ENCODE measurements at places on chromosomes 12 and 14. TPM values are rescaled to one million over a fixed set of nuclear protein-coding genes. Genes with fewer than 3 reads are reported as not detected.

NABP2 gene
- total RNA-seq = 21.7 TPM

PFDN5 gene
- 345 TPM for total RNA-seq

TULP3 gene
- 12.5 TPM for total RNA-seq

DNA sequence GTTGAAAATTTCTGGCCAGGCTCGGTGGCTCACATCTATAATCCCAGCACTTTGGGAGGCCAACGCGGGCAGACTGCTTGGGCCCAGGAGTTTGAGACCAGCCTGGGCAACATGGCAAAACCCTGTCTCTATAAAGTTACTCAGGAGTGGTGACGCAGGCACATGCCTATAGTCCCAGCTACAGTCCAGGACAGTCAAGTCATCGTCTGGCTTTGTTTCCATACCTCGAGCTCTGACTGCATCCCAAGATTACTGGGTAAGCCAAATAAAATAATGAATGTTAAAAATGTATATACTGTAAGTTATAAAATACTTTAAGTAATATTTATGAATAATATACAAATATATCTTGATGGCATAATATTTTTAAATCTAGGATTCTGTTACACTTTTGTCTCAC, 23.0 kb upstream of the GXYLT1 start:
- no peak for DNase-seq

DNA sequence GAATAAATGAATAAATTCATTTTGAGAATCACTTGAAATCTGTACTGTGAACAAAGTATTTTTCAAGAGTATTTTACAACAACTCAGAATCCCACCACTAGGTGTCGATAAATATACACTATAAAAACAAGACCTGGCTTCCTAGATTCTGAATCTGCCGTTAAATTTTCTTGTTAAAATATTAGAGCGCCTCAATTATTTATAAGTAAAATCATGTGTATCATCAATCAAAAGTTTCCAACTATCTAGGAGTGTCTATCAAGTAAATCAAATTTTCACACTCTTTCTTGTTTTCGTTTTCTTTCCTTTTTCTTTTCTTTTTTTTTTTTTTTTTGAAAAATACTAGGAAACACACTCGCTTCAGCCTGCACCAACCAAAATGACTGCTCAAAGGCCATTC, 179.2 kb upstream of the DCN start:
- no peak for DNase-seq

DNA sequence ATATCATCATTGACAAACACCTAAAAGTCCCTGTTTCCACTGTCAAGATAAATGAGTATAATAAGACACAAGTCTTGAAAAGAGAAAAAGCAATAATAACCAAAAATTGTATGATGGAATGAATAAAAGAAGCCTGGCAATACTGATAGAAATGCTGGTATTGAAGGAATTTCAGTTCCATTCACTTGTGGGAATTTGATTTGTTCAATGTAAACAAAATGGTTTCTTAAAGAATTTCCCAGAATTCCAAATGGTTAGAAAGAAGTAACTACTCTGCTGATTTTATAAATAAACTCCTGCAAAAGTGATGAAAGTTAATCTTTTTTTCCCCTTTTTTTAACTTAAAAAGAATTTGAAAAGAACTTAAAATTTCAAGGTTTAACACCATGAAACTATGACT, 129.9 kb upstream of the PDZRN4 start:
- DNase-seq = no peak

DNA sequence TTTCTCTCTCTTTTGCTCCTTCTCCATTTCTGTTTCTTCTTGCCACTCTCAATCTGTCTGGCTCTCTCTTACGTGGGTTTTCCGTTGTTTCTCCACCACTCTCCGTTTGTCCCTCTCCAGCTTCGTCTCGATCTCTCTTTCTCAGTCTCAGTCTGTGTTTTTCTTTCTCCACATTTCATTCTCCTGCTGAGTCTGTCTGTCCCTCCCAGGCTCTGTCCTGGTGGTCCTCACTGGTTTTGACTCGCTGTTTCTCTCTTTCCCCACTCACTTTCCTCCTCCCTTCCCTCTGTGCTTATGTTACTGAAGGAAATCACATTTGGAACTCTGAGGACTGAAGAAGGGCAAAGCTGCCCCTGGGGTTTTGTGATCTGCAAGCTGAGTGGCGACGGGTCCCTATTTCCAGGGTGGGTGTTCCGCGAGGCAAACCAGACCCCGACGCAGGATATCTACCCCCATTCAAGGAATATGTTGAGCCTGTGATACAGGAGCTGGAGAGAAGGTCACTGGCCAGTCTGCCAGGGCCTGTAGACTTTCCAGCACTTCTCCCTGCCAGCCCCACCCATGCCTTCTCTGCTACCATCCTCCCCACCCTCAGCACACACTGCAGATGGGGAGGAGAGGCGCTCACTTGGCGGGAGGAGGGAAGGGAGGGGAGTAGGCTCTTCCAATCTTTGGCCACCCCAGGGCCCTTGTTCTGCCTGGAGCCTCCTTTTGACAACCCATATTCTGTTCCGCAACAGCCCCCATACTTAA, 102.7 kb upstream of the MAP1LC3B2 start:
- peak; percentile 38 for DNase-seq

DNA sequence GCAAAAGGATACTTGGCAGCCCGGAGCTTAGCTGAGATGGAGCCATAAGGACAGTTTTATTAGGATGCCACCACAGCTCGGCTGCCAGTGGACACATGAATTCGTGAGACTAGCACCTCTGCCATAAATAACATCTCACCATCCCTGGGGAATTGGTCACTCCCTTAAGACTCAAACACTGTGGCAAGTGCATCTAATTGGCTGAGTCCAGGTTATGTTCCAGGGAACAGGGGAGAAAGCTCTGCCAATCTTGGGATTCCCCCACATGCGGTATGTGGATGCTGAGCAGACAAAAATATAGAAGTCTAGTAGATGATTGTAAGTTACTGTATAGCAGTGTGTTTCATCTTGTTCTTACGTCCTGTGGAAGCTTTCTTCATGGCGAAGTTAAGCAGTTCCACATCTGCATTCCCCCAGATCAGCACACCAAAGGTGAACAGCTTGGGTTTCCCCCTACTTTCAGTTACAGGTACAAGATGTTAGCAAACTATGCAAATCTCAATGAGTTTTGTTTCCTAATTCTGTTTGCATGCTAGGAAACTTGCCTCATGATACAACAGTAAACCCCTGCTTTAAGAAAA, 131.1 kb downstream of the ETV6 start:
- DNase-seq = no peak
